ENCODE measurements at places on chromosomes 11 and 22.

DNA sequence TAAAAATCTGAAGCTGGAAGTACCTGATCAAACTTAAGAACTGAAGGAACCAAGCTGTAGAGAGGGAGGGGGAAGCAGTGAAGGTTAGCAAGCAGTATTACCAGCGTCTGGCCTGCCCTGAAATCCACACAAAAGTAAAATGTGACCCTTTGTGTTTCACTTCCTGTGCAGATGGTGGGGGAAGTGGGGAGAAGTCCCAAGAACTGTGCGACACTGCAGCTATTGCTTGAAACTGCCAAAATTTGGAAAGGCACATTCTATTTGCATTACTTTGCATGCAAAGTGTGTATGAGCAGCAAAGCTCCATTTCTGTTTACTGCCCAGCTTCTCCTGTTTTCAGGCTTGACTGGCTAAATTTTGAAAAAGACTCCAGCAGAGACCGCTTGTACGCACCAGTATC, 72.1 kb upstream of the BMAL1 start:
- DNase-seq, result no peak

- peak; percentile 12 for DNase-seq
These were observed 41.9 kb downstream of the LRP5 start for GRCh38 chr11:68354148-68354872.

- DNase-seq, result no peak
These were observed 70.9 kb downstream of the CCDC34 start for GRCh38 chr11:27291954-27292636.

DNA sequence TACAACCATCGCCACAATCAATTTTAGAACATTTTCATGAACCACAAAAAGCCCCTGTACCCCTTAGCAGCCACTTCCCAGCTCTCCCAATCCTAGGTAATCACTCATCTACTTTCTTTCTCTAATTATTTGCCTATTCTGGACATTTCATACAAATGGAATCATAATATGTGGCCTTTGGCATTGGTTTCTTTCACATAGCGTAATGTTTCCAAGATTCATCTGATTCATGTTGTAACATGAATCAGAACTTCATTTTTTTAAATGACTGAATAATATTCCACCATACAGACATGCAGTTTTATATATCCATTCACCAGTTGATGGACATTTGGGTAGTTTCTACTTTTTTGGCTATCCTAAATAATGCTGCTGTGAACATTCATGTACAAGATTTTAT, 56.2 kb upstream of the RCN1 start:
- DNase-seq, result no peak

DNA sequence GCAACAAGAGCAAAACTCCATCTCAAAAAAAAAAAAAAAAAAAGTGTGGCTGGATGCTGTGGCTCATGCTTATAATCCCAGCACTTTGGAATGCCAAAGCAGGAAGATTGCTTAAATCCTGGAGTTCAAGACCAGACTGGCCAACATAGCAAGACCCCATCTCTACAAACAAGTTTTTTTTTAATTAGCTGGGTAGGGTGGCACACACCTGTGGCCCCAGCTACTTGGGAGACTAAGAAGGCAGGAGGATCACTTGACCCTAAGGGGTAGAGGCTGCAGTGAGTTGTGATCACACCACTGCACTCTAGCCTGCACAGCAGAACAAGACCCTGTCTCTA, 19.0 kb upstream of the FEZ1 start:
- no peak for DNase-seq

DNA sequence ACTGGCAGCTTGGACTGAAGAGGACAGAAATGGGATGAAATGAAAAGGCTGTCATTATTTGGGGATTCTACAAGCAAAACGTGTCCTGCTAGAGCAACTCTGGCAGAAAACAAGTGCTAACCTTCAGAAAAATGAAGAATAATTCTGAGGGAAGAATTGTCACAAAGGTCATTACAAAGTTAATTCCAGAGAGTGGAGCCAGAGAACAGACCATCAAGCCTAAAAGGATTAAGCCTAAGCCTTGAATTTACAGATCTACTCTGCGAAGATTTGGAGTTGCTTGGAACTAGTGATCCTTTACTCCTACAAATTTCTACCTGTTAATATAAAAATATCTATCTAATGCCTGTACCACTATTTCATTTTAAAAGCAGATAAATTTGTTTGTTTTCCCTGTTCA, 1077.3 kb upstream of the CNTN5 start:
- no peak for DNase-seq

GRCh38 chr11:66484806-66485380, 4.7 kb downstream of the DPP3 start:
- no peak for DNase-seq

DNA sequence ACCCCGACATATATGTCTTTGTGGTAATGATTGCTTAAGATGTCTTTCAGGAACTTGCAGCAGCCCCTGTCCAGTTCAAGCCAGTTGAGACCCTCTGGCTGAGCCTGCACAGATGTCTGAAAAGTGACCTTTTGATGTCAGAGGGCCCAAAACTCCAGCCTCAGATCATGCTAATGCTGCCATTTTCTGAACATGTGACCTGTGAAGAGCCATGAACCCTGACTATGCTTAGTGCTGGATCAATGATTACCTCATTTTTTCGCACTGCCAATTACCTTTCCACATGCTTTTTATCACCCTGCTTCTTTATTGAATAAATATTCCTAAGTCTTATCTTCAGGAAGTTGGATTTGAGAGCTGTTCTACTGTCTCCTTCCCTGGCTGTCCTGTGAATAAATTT, 6.9 kb upstream of the CYP2R1 start:
- DNase-seq, result no peak

- no peak for DNase-seq
These were observed 16.1 kb downstream of the RPL3 start for GRCh38 chr22:39303358-39303757.

- DNase-seq, result no peak
These were observed 10.0 kb downstream of the IGSF9B start for GRCh38 chr11:133946541-133947318.

- DNase-seq, result peak; percentile 68
These were observed 11.0 kb upstream of the MS4A6A start for GRCh38 chr11:60193687-60194433.

DNA sequence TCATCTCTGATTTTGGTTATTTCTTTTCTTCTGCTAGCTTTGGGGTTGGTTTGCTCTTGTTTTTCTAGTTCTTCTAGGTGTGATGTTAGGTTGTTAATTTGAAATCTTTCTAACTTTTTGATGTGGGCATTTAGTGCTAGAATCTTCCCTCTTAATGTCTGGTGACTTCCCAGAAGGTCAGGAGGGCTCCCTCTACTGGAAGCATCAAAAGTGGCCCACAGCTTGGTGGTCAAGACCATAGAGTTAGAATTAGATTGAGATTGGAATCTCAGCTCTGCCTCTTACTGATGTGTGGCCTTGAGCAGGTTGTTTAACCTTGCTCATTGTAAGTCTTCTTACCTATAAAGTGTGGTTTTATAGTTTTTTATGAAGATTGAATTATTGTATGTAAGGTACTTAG, 99.3 kb downstream of the FDX1 start:
- DNase-seq, result no peak

DNA sequence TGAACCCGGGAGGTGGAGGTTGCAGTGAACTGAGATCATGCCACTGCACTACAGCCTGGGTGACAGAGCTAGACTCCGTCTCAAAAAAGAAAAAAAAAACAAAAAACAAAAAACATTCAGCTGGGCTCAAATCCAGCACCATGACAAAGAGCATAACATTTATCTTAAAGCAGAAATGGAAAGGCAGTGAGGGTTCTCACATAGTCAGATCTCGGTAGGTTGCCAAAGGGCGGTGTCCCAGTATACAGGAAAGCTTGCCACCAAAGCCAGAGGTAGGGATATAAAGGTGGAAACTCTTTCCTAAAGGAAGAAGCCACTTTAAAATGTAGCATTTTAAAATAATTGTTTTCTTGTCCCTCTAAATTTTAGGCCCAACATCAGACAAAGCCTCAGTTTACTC, 22.4 kb upstream of the CAPRIN1 start:
- DNase-seq, result no peak

DNA sequence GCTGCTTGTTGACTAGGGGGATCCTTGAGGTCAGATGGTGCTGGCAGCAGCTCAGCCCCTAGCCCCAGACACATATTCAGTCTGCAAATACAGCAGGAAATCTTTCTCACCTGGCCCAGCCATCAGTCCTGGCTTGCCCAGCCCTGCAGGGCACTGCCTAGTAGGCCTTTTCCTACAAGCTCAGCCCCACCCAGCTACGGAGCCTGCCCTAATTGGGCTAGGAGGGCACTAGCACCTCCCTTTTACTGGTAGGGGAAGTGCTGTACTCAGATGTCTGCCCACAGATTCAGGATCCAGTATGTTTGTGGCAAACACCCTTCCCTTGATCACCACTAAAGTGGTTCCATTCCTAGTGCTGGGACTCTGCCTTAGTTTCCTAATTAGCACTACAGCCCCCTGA, 257.1 kb upstream of the CADM1 start:
- no peak for DNase-seq

- DNase-seq, result no peak
These were observed 23.6 kb downstream of the PAMR1 start for GRCh38 chr11:35501776-35502175.

DNA sequence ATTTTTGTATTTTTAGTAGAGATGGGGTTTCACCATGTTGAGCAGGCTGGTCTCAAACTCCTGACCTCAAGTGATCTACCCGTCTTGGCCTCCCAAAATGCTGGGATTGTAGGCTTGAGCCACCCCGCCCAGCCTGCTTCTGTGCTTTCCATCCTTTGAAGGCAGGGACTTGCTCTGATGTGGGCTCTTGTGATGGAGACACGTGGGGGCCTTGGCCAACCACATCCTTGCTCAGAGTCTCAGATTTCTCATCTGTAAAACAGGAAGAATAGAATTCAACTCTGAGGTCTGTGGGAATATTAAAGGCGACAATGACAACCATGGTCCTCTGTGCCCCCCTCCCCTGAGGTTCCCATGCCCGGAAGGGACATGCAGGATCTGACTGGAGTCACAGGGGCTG, 3.8 kb upstream of the GGA1 start:
- no peak for DNase-seq

All from kidney glomerular epithelial cell (primary cell).